Type B pancreatic cell (in vitro differentiated cells): ENCODE measurements at places on chromosomes 6 and 20. TPM values are rescaled to one million over a fixed set of nuclear protein-coding genes. Genes with fewer than 3 reads are reported as not detected.

- DNase-seq = no peak
These were observed 274.0 kb upstream of the POU3F2 start for GRCh38 chr6:98560418-98560817.

GRCh38 chr6:157235600-157236039, 87.7 kb downstream of the TMEM242 start:
- no peak for DNase-seq

DNA sequence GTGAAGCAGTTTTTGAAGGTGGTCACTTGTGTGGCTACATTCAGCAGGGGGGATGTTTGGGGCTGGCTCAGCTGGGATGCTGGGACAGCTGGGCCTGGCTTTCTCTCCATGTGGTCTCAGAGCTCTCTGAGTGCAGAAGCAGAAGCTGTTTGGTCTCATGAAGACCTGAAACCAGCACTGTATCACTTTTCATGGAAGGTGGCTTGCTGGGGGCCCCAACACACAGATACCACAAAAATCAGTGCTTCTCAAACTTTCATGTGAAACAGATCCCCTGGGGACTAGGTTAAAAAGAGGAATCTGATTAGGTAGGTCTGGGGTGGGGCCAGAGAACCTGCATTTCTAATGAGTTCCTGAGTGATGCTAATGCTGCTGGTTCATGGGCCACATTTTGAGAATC, 347.3 kb downstream of the DHX35 start:
- no peak for DNase-seq

DNA sequence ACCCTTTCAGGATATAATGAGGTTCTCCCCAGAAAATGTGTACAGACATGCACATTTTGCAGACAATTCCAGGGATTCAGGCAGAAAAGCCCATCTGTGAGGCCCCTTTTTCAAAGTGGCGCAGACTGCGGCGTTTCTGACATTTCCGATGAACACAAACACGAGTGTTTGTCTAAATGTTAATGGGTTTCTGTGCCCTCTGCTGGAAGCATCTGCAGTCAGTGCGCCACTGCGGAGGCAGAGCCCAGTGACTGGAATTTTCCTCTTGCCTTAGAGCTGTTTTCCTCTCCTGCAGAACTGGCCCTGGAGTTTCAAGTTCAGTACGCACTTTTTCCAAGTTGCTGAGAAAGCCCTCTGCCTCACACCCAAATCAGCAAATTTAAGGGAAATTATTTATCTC, 15.3 kb downstream of the ANKRD60 start:
- no peak for DNase-seq

DNA sequence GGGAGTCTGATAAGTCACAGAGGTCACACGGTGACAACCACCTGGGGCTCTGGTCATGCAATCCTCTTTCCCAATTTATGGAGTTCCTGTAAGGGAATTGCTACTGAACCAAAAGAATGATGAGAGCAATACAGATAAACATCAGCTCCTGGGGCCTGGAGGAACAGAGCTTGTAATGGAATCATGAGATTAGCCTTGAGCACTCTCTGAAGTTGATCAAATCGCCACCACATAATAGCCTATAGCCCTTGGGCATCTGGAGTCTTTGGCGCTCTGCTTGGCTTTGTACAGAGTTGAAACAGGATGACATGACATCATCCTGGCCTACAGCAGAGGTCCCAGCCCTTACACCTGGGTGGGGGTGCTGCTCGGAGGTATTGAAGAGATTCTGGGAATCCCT, 154.3 kb upstream of the DTNBP1 start:
- no peak for DNase-seq

GRCh38 chr20:12827816-12828385, 180.9 kb upstream of the SPTLC3 start:
- DNase-seq = no peak

DNA sequence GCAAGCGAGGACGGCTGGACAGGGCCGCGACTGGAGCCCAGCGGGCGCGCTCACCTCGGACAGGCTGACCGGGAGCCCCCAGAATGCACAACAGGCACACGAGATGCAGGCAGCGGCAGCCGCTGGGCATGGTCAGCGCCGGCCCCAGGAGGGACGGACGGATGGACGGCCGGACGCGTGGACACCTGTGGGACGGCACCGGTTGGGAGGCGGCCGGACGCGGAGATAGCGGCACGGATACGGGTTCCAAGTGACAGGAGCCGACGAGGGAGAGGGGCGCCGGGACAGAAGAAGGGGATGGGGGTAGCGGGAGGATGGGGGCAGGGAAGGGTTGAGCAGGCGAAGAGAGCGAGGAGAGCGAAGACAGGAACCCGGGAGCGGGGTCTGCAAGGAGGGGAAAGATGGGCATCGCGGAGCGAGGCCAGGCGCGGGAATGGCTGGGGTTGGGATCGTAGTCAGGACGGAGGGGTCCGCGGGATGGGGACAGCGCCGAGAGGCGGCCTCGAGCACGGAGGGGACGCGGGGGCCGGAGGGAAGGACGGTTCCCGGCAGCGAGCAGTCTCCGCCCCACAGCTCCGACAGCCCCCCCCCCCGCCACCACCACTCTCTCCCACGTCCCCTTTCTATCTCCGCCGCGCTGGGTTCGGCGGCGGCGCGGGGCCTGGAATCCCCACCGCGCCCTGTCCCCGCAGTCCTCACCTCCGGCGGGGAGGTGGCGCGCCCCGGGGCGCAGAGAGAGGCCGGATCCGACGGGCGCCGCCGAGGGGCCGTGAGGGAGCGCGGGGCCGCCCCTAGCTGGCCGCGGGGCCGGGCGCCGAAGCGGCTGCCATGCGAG, 435 bp downstream of the DLK2 start:
- peak; percentile 89 for DNase-seq

GRCh38 chr6:166439366-166440091, 56.8 kb upstream of the MPC1 start:
- no peak for DNase-seq

GRCh38 chr20:40317156-40317790, 371.8 kb downstream of the MAFB start:
- DNase-seq = no peak

KCNK16 gene
- total RNA-seq = 22.6 and 41.1 TPM in 2 replicates

CFAP61 gene
- total RNA-seq = 0.52 and 5.6 TPM in 2 replicates

FAM110A gene
- total RNA-seq = 14.3 and 26.7 TPM in 2 replicates

CCN6 gene
- total RNA-seq = not detected in 2 replicates

HLA-DQA2 gene
- not detected in 2 replicates for total RNA-seq
